RCC 7860 (cell line): ENCODE measurements at places on chromosomes 1 and 21.

DNA sequence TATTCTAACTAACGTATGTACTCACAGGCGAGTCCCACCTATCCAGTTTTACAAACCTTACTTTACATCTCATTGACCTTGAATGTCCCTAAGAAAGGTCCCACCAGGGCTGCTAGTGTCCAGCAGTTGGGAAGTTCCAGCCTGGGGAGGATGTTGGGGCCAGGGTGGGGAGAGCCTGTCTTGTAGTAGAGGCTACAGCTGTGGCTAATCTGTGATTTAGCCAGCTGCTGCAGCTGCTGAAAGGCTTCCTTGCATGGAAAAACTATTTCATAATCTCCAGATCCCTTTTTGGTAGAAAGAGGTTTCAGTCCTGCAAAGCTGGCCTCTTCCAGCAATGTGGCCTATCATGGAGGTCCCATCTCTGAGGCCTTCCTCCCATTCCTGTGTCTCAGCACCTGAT lies 23.1 kb downstream of the TNN start:
- DNase-seq = no peak

DNA sequence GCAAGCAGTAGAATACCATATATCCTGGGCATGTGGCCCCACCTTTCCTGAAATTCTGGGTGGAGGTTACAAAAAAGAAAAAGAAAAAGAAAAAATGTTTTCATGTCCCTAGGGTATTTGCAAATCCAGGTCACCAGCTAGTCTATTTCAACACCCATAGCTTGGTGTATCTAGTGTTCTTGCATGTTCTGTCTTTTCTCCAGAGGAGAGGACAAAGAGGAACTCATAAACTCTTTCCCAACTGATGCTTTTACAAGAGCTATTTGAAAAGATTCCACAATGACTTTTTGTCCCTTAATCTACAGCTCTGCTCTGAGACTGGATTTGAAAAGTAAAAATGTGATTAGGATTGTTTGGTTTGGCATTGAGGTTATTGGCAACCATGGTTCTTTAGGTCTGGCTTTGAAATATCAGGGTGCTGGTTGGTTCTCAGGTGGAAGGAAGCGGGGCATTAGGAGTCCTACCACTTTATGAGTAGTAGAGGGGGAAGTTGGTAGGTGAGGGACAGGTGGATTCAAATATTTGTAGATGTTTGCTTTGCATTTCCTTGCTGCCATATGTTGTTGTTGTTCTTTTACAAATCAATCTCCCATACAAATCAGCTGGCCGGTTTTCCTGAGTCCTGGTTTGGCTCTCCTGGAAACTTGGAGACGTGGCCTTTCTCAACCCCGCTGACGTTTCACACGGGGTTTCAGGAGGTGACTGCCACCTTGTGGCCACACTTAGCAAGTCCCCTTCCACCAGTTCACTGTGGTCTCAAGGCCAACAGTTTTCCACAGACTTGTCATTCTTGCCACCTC lies 126.7 kb upstream of the KIAA0040 start:
- peak; percentile 18 for DNase-seq

- peak; percentile 87 for DNase-seq
Measured at GRCh38 chr1:225754940-225755641, 22.5 kb upstream of the SRP9 start.

GRCh38 chr1:19430121-19431068 lies 54.9 kb downstream of the CAPZB start:
- peak; percentile 66 for DNase-seq

GRCh38 chr1:207938016-207938415 lies 27.1 kb upstream of the CD34 start:
- peak; percentile 20 for DNase-seq

- DNase-seq = no peak
Measured at GRCh38 chr1:170290276-170290675, 144.5 kb downstream of the NTMT2 start.

- peak; percentile 89 for DNase-seq
Measured at GRCh38 chr21:41726970-41727783, 39.7 kb downstream of the RIPK4 start.

GRCh38 chr21:45147473-45148315 lies 73.3 kb downstream of the ADARB1 start:
- no peak for DNase-seq

- DNase-seq = peak; percentile 6
Measured at GRCh38 chr1:2411801-2412394, 466 bp downstream of the PEX10 start.

DNA sequence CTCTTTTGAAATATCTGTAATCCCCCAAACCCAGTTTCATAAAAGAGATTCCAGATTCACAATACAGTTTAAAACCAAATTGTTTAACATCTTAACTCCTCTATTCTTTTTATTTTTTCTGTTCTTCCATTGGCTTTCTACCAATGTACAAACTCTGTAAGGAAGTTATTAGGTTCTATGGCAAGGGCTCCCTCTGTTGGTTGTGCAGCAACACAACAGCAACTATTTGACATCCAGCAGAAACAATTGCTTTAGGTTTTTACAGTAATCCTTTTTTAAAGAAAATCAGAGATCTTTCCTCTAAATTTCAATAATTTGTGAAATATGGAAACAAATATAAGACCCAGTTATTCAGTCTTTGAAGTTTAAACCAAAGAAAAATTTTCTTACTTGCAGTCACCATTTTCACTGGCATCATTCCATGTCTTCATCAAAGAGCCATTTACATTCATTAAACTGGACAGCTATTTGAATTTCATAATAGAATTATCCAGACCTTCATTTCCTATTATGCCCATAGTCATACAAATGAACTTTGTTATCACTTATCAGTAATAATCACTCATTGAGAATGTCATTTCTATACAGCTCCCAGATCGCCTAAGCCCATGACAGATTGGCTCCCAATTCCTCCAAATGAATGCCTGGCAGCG lies 46.5 kb upstream of the RNF11 start:
- peak; percentile 64 for DNase-seq

- DNase-seq = no peak
Measured at GRCh38 chr1:156886583-156887281, 6.8 kb upstream of the PEAR1 start.
